ENCODE measurements at places on chromosomes 6 and 20. TPM values are rescaled to one million over a fixed set of nuclear protein-coding genes. Genes with fewer than 3 reads are reported as not detected.

The IL17A gene
- not detected for total RNA-seq

GRCh38 chr20:4571759-4572531, 149.8 kb upstream of the PRND start:
- DNase-seq, result no peak

The PKIB gene
- 12.8 TPM for total RNA-seq

DNA sequence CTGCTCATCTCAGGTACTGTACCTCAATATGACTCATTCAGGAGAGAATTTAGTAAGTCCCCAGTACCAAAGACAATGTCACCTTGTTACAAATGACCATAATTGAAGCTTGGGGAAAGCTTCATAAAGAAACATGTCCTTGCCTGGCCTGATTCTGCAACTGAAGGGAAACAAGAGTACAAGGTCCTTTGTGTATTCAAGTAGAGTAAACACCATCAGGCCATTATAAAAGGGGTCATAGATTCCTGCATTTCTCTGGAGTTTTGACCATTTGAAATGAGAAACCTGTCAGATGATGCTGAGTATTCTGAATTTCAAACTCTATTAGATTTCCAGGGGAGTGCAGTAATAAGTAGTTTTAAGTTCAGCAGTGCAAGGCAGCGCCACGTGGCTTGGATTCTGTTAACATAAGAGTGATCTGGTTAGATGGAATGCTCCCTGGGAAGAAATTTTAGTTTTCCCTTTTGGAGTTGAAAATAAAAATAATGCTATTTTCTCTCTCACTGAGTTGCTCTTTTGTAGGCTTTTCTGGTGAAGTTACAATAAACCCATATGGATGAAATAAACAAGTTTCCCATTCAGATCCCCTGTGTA, 1054.3 kb downstream of the EPHA7 start:
- DNase-seq, result no peak

DNA sequence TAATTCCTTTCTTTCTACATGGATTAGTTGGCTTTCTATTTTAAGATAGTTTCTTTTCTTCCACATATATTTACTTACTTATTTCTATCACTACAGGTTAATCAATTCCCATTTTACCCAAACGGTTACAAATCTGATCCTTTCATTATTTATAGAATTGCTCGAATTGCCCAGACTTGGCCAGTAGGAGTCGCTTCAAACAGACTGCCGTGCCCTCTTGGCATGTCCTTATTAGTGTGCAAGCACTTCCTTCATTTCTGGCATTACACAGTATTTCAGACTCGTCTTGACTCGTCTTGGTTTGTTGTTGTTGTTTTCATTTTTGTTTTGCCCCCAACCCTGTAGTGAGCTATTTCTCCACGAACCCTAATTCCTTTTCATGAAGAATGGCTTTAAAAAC, 74.6 kb downstream of the SAMD3 start:
- DNase-seq, result no peak

DNA sequence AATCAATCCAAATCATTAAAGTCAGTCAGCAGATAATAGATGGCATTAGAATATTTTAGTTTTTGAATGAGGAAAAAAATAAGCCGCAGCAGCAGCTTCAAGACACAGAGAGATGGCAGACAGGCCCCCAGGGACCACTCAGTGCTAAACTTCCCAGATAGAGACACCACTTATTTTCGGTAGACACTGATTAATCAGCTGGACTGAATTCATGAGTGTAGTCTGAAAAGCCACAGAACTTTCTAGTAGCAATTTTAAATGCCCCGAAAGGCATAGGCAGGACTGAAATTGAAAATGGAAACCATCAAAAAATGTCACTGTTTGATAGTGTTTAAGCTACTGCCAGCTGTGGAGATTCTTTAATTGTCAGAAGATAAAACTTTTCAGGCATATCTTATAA, 3.1 kb upstream of the CLDN20 start:
- DNase-seq, result no peak

DNA sequence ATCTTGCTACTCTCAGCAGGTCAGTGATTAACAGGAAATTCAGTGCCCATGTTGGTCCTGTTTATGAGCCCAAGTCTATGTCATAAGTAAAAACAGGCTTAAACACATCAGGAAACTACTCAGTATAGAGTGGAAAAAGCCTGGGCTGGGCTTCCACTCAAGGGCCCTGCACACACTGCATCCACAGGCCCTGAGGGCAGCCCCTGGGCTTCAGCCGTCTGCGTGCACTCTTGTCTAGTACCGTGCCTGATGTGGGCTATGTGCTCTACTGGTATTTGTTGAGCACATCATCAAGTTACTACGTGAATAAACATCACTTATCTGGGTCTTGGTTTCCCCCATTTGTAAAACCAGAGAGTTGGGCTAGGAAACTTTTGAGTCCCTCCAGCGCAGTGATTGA, 135.2 kb downstream of the PACRG start:
- no peak for DNase-seq

- DNase-seq, result no peak
Measured at GRCh38 chr6:122791310-122791679, 2.2 kb downstream of the SMPDL3A start.

The RSPH9 gene
- total RNA-seq, result 1.6 TPM

The HLA-DQB2 gene
- 0.44 TPM for total RNA-seq

GRCh38 chr6:12148841-12149240, 136.7 kb downstream of the HIVEP1 start:
- no peak for DNase-seq

The PRL gene
- total RNA-seq, result 0.11 TPM

GRCh38 chr6:11386323-11386722, 151.2 kb upstream of the TMEM170B start:
- DNase-seq, result no peak

DNA sequence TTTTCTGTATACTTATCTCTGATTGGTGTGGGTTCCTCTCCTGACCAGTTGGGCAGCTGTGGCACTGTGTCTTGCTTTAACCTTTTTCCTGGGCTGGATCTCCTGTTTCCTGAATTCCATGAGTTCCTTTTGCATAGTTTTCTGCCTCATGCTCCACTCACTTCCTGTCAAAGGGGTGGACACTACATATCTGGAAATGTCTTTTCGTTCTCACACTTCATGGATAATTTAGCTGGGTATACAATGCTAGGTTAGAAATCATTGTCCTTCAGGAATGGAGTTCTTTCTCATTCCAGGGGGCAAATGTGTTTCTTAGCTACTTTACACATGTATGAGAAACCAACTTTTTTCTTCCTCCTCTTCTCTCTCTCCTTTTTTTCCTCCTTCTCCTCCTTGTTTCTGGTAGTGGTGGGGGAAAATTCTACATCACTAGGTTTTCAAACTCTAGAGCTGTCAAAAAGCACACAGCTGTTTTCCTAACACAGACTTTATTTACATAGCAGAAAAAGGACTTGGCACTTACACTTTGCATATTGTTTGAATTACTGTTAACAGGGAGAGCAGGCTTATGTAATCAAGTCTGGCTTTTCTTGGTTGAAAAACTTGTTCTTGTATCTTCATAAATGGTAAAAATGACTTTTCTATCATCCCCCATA, 9.0 kb upstream of the DDX27 start:
- DNase-seq, result no peak

The MYCT1 gene
- total RNA-seq, result 16.9 TPM

DNA sequence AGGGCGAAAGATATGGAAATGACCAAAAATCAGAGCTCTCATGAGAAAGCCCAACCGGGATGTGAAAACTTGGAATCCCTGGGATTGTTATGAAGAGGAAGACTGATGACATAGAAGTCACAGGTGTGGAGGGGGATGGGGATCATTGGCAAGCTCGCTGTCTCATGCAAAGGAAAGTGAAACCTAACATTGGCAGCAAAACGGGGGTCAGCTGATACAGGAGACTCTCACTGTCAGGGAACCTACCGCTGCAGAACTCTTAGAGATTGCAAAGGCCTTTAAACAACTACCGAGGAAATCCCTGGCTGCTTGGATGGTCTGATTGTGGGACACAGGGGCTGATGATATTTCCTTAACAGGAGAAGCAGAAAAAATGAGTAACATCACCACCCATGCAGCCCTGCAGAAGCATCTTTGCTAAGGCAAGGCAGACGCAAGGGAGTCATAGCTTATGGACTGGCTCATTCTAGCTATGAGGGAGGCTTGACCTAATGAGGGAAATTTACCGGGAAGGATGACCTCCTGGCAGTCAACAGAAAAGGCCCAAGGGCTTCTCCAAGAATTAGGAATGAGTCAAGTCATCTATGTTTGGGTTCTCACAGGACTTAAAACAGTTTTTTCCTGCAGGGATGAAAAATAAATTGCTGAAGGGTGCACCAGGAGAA, 7.0 kb downstream of the MUC21 start:
- DNase-seq, result no peak

The PRR3 gene
- 8.3 TPM for total RNA-seq

The MEI4 gene
- total RNA-seq, result 1.6 TPM

DNA sequence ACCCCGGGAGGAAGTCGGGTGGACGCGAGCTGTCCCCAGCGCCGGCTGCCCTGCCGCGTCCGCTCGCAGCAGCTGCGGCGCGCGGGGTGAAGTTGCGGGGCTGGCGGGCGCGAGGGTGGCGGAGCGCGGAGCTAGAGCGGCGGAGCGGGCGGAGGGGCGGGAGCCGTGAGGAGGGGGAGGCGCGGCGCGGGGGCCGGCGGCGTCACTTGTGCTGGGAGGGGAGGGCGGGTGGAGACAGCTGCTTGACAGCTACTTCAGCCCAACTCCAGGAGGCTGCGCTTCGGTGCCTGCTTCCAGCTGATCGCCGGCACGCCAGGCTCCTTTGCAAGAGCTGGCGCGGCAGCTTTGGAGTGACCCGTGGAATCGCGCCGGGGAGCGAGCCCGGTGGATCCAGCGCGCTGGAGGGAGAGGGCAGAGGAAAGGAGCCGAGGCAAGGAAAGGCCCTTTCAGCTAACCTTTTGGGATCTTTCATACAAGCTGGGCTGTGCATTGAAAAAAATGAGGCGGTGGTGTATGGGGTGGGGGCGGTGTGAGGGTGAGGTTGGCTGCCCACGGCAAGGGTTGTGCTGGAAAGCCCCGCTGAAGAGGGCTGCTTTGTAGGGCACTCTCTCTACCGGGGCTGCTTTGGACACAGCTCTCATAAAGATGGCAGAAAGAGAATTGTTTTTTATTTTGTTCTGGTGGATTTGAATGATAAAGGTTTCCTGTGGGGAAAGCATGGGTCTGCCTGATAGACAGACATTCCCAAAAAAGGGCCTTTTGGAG, 24.6 kb downstream of the RIPOR2 start:
- peak; percentile 90 for DNase-seq

DNA sequence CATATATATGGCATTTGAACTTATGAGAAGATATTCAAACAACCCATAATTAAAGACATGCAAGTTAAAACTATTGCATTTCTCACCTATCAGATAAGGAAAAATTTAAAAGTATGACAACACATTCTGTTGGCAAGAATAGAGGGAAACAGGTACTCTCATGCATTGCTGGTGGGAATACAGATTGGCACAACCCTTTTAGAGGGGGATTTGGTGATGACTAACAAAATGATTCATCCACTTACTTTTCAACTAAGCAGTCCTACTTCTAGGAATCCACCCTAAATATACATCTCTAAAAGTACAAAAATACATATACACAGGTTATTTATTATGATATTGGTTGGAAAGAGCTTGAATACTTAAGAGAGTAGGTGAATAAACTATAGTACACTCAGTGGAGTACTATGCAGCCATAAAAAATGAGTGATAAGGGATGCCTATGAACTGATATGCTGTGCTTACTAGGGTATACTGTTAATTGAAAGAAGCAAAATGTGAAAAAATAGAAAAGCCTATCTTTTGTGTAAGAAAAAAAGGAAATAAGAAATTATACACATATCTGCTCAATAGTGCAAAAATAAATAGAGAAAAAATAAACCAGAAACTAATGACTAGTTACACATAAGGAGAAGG, 42.2 kb downstream of the ADAT2 start:
- no peak for DNase-seq

DNA sequence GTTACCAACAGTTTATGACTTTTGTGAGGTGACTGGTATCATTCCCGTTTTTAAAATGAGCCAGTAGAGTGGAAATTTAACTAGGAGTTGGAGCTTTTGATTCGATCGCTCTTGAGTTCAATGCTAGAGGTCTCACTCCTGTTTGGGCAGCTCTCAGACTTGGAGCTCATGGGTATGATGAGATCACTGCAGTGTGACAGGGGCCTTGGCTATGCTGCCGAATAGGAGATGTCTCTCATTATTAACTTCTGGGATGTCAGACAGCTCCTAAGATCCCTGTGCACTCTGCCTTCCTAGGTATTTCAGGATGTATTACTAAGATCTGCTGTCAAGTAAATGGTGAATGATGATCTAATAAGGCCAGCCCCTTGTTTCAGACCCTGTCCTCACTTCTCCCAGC, 20.4 kb downstream of the AKAP12 start:
- no peak for DNase-seq

GRCh38 chr6:139801571-139802321, 427.3 kb upstream of the CITED2 start:
- DNase-seq, result no peak

All from spinal cord (tissue), 10 donors.